CD4-positive, alpha-beta T cell treated with Interleukin-1 beta for 1 hour (primary cell): ENCODE measurements at places on chromosomes 7 and 10.

DNA sequence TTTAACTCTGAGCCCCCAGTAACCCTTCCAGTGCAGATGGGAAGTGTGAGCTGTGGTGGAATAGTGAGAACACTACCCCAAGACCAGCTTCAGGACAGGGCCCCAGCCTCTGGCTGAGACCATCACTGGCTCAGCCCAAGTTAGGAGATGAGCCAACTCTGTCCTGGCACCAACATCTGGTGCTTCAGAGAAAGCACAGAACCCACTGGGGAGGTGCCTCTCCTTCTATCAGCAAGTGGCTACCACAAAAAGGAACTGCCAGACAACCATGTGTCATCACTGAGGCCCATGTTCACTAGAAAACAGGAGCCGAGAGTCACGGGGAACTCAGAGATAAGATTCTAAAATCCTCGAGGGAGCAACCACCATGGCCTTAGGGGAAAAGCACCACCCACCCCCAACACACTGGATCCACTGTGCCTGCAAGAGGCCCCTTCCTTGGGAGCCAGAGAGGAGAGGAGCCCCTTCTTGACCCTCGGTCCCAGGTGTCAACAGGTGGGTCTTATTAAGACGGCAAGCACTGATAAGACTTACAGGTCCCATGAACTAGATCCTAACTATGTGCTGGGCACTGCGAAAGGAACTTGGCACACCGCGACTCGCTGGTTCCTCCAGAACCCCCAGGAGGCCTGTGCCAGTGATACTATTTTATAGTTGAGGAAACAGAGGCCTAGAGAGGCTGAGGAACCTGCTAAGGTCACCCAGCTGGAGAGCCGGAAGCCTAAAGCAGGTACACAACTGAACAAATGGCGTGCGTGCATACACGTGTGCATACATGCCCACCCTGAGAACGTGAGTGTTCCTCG is 102.7 kb downstream of the FAM53B start:
- peak; percentile 48 for DNase-seq

DNA sequence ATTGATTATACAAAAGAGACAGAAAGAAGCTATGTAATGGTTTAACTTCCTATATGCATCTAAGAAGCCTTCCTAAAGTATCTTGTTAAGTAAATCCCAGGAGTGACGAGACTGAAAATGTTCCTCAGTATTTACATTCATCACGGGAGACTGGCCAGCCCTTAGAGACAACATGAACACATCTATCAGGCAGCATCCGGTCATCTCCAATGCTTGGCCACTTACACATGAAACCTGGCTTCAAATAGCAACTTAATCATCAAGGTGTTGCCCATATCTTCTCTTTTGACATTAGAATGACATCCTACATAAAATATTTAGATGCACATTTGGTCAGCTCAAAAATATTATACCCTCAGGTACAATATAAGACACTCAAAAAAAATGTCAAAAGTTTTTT is 33.8 kb downstream of the ERCC6 start:
- no peak for DNase-seq

DNA sequence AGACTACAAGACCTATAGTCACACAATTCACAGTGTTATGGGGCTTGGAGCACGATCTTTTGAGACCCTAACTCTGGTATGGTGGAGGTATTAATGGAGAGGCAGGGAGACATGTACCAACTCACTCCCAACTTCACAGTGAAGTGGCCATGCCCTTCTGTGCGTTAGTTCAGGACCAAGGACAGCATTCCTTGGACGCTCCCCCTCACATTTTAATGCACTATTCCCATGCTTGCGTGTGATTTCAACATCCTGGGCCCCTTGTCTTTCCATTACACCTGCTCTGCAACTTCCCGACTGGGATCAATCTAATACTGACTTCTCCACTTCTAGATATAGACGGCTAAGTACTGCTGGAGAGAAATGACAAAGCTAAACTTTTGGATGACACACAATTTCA is 72.7 kb downstream of the PLCE1 start:
- no peak for DNase-seq

GRCh38 chr10:71912431-71912830 is 51.8 kb upstream of the CHST3 start:
- DNase-seq = no peak

- no peak for DNase-seq
These were observed 25.6 kb downstream of the ADRA2A start for GRCh38 chr10:111102359-111102837.

DNA sequence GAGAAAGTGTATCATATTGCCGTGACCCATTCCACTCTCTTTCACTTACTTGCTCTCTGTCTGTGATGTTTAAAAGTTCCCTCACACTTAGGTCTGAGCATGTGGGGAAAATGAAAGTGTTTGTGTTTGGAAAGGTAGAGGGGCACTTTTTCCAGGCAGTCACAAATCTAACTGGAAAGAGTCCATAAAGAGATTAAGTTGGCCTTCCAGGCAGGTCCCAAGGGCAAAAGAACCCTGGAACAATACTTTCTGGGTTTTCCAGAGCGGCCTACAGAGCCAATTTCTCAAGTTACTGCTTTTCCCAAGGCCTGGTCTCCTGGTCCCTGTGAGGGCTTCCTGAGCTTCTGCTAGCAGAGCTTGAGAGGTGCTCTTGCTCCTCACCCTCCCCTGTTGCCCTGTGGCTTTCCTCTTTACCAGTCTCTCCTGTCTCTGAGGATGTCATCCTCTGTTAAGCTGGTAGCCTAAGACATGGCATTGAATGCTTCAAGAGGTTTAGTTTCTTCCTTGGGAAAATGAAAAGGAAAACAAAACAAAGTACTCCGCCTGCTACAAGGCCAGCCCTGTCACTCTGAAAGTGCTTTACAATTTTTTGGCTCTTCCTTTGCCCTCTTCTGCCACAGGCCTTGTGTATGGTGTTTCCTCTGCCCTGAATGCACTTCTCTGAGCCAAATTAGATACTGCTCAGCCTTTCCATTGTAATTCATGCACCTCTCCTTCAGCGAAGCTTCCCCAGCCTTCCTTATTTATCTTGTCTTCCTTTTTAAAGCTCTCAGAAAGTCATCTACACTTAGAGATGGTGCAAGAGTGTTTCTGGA is 20.1 kb downstream of the TES start:
- no peak for DNase-seq

- DNase-seq = no peak
These were observed 52.3 kb upstream of the MYL10 start for GRCh38 chr7:101681170-101682007.

- no peak for DNase-seq
These were observed 719.1 kb downstream of the AUTS2 start for GRCh38 chr7:70317356-70317755.

DNA sequence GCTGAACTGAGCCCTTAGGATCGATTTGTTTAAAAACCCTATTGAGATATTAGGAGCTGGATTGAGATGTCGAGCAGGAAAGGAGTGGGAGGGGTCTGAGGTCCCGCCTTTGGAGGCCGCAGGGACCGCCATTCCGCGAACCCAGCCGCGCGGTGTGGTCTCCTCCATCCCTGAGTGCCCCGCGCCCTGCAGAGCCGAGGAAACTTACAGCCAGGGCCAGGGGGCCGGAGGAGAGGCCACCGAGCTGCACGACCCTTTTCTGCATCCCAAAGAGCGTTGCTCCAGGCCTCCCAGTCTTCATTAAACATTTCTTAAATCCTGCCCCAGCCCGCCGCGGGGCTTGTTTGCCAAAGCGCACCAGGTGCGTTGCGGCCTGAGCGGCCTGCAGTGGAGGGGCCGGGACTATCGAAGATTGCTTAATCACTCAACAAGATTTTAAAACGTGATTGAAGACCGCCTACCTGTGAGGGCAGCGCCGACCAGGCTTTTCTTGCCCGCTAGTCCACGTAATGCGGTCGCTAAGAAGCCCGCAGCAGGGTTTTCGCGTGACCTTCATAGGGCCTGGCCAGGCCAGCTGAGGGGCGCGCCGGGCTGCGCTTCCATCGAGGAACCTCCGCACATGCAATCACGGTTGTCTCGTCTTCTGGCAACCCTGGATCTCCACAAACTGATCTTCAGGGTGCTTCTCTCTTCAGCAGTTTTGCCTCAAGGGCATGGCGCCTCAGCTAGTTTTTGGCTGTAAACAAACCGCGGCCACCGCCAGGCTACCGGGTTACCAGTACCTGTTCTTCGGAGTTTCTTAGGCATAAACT is 2.0 kb upstream of the CTBP2 start:
- no peak for DNase-seq
